ENCODE measurements at places on chromosomes 11 and 22.

DNA sequence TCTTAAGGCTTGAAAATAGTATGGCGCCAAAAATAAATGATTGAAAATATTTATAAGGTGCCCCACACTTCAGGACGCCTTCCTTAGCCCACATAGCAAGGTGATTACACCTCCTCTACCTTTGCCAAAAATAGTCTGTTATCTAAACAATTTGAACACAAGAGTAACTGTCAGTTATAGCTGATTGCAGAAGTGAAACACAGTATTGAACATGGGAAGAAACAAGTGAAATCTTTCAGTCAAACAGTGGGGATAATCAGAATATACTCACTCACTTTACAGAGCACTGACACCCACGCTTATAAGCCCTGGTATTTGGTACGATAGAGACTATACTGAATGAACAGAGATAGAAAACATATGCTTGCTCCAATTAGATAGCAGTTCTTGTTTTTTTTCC is 203.1 kb downstream of the RAB38 start:
- no peak for DNase-seq

DNA sequence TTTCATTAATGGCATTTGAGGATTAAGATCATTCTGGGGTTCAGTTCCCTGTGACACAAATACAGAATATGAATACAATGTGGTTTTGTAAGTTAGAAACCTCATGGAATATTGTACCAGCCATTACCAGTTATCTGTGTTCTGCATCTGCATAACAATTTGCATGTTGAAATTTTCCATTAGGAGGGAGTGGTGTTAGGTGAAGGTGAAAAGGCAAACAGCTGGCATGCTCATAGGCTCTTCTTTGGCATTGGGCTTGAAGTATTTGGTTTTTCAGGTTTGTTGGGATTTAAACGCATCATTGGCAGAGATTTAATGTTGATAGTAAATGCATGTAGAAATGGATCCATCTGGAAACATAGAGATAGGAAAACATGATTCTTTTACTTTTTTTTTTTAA is 18.6 kb downstream of the RTN3 start:
- no peak for DNase-seq

DNA sequence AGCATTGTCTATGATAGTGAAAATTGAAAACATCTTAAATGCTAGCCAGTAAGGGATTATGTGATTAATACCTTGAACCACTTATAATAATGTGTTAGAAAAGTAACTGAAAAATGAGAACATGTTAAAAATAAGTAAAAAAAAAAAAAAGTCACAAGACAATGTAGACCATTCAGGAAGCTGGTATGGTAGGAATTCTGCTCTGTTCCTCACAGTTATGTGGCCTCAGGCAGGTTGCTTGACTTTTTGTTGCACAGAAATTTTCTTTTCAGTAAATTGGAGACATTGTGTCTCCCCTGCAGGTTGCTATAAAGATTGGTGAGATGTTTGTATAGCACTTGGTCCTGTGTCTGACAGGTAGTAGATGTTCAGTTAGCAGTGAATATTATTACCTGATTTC is 17.3 kb upstream of the PLET1 start:
- DNase-seq = no peak

DNA sequence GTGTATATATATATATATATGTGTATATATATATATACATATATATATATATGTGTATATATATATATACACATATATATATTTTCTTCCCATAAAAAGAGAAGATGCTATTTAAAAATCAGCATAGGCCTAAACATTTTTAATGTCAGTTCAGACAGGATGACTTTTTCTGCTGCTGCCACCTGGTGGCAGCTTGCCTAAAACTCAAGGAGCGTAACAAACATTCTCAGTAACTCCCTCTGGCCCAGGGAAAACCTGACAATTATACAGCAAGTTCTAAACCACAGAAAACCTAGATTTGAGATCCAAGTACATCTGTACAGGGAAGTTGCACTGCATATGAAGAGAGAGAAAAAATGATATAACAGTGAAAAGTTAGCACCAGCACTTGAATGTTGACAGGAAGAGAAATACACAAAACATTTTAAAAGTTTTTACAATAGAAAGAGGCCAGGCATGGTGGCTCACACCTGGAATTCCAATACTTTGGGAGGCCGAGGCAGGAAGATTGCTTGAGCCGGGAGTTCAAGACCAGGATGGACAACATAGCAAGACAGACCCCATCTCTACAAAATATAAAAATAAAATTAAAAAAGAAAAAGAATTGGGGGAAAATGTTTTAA is 16.6 kb downstream of the OR8A1 start:
- DNase-seq = peak; percentile 59

GRCh38 chr11:34165786-34166555 is 60.5 kb downstream of the NAT10 start:
- no peak for DNase-seq

GRCh38 chr22:37370306-37370979 is 56.8 kb downstream of the ELFN2 start:
- no peak for DNase-seq

GRCh38 chr11:62443390-62444235 is 24.8 kb downstream of the SCGB1A1 start:
- no peak for DNase-seq

DNA sequence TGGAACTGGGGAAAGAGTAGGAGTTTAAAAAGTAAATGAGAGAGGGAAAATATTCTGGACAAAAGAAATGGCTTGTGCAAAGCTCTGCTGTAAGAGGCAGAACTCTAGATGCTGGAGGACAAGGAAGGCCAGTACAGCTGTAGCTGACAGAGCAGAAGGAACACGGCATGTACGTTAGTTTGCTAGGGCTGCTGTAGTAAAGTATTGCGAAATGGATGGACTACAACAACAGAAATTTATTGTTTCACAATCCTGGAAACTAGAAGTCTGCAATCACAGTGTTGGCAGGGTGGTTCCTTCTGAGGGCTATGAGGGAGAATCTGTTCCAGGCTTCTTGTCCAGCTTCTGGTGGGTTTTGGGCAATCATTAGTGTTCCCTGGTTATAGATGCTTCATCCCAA is 454.4 kb downstream of the NTM start:
- no peak for DNase-seq

GRCh38 chr11:11866203-11866602 is 24.4 kb downstream of the USP47 start:
- DNase-seq = no peak
